Stimulated activated CD8-positive, alpha-beta memory T cell treated with anti-CD3 and anti-CD28 coated beads, Interleukin-7, amount 100 ng/mL, for 24 hours (primary cell): ENCODE measurements at places on chromosomes 4 and X.

- DNase-seq, result no peak
These were observed 1.2 kb downstream of the BCORL1 start for GRCh38 chrX:129983575-129984110.

- no peak for DNase-seq
These were observed 54.4 kb upstream of the HS3ST1 start for GRCh38 chr4:11483046-11483445.

DNA sequence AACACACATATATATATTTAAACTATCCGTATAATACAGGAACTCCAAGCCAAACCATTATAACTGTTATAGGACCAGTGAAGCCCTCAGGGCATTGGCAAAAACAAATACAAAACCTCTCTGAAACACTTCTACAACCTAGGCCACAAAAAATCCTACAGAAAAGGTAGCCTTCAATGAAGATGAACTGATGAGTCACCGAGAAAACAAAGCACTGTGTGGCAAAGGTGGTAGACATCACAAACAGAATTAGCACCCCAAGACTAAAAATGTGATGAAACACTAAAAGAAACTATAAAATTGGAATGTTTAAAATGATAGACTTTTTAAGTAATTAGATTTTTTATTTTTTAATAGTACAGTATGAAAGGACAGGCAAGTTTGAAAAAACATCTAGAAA lies 5.5 kb upstream of the HSPA4L start:
- no peak for DNase-seq

GRCh38 chrX:24493740-24494581 lies 28.9 kb downstream of the PDK3 start:
- no peak for DNase-seq

DNA sequence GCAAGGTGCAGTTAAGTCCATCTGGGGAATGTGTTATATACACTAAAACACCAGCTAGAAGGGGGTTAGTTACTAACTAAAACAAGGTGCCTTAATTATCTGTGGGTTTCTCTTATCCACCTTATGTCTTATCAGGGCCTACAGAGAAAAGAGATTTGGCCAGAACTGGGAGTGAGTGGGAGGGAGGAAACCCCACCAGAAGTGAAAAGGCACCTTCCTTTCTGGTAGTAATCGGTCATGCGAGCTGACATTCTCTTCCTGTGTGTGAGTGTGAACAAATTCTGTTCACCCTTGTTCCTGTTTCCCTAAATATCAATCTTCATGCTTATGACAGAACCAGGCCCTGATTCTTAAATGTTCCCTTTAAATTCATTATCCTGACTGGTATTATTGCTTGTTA lies 43.5 kb downstream of the SRPX2 start:
- no peak for DNase-seq

GRCh38 chrX:108224727-108225621 lies 133.4 kb downstream of the ATG4A start:
- no peak for DNase-seq

DNA sequence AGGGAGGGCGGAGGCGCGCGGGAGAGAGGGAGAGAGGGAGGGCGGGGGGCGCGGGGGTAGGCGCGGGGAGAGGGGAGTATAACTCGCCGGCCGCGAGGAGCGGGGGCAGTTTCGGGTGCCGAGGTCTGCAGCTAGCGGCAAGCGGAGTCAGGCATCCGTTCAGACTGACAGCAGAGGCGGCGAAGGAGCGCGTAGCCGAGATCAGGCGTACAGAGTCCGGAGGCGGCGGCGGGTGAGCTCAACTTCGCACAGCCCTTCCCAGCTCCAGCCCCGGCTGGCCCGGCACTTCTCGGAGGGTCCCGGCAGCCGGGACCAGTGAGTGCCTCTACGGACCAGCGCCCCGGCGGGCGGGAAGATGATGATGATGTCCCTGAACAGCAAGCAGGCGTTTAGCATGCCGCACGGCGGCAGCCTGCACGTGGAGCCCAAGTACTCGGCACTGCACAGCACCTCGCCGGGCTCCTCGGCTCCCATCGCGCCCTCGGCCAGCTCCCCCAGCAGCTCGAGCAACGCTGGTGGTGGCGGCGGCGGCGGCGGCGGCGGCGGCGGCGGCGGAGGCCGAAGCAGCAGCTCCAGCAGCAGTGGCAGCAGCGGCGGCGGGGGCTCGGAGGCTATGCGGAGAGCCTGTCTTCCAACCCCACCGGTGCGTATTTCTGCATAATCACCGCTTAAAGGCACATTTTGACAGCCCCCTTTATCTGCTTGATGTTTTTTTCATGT lies at the start of gene POU4F2:
TSS of gene POU4F2 (plus strand) at position 108 of the 720 bp plus-strand sequence. CDS start at position 356, 248 bp downstream.
- no peak for DNase-seq

DNA sequence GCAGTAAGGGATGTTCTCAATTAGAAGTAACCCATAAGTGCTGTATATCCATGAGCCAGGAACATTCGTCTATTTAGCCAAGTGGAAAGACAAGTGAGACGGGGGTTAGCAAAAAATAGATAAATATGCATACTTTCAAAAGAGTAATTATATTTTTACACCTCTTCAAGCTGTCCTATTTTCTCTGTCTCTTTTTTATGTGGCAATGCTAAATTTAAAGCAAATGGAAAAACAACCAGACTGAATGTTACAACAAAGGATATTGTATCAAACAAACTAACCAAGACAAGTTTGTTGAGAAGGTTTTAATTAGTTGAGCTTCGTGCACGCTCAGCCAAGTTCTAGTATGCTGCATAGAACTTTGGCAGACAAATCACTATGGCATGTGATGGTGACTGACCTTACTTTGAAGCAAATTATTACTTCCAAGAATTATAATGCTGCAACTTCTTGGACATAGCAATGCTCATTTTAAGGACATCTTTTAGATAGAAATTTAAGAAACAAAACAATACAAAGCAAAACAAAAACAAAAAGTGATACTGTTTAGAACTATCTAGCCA lies 61.4 kb upstream of the TMEM150C start:
- no peak for DNase-seq

DNA sequence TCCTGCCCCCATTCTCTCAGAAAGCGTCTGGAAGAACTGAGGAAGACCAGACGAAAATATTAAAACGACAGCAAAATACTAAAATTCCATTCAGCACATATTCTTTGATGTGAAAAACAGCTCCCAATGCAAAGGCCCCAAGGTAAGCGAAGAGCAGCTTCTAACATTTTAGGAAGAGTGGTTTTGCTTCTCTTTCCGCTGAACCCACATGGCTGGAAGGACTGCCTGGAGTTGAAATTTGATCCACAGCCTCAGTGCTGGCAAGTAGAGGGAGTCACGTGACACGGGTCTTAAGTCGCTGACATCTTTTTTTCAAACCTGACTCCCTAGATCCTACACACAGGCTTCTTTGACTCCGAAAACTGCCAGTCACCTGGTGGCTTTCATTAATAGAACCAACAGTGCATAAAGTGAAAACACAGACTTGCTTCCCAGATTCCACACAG lies at the start of gene FAM13A:
TSS of gene FAM13A (minus strand) at position 233 of the 446 bp plus-strand sequence. CDS start at position 12, 221 bp downstream.
- DNase-seq, result no peak

DNA sequence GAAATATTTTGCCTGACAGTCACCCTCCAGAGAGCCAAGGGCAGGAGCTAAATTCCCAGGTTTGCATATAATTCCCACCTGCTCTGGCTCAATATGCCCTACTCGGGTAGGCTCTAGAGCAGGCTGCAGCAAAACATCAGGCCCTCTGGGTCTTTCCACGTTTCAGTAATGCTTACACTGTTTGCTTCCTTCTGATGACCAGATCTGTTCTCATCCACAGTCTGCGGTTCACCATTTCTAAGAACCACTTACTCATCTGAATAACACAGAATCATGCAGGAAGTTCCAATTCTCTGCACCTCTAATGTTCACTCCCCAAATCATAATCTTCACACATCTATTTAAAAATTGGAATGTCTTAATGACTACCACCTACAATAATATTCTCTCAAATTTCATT lies 141.4 kb downstream of the PPP3CA start:
- no peak for DNase-seq

DNA sequence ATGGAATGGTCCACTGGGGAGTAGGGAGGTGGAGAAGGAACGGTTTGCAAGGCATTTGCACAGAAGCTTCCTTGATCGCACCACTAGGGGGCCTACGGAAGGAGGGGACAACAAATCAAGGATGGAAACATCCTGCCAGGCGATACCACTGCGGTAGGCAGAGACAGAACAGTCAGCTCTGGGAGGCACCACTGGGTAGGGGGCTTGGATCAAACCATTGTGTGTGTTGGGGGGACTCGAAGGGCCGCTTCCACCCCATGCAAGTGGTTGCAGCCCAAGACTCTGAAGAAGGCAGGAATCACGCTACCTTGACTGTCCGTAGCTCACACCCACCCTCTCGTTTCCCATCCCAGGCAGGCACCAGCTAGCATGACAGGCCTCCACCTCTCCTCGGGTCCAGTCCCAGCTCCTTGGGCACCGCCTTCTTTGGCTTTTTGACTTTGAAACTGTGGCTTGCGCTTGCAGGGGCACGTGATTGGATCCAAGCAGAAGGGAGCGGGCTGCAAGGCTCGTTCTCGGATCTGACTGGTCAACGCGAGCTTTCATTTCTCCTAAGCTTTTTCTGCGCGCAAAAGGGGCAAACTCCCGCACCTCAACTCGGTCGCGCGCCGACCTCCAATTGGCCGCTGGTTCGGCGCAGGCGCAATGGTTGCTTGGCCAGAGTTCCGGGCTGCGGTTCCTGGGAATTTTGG lies 28.4 kb downstream of the GAGE1 start:
- no peak for DNase-seq

DNA sequence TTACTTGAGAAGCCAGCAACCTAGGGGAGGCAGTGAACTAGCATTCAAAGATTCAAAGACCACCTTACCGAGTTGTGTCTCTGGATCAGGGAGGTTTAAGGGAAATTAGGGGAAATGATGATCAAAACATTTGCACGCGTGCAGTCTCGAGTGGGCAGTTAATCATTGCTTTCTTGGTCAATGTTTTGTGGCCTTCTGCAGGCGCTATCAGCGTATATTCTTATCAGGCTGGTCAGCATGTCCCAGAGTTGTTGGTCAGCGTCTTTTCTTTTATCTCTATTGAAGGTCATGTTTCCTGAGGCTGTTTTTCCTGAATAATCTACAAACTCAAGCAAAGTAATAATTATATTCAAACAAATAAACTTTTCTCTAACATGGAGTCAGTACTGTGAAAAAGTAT lies 84.0 kb upstream of the ZNF81 start:
- DNase-seq, result no peak
